ENCODE measurements at places on chromosomes 4 and X.
A peak's percentile ranks its signal among the peaks of the same experiment; 100 is the strongest.

- DNase-seq: no peak
Measured at GRCh38 chr4:52298444-52298843, 247.3 kb downstream of the SPATA18 start.

GRCh38 chr4:173747537-173748257, 217.7 kb upstream of the HAND2 start:
- no peak for DNase-seq

GRCh38 chr4:147965056-147965455, 233.2 kb downstream of the ARHGAP10 start:
- DNase-seq: no peak

DNA sequence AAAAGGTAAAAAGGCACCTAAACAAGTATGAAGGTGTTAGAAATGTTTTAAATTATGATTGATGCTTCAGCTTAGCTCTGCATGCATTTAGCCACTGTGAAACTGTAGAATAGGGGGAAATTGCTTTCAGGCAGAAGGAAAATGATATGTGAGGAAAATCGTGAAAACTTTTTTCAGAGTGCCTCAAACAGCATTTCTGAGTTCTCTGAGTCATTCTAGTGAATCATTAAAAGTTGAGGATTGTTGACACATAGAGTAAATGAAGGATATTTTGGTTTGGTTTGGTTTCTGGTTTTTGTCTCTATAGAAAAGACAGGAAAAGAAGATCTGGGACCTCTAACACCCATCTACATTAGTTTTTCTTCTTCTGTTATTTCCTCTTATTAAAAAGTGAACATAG, 332.5 kb upstream of the TRAM1L1 start:
- no peak for DNase-seq

DNA sequence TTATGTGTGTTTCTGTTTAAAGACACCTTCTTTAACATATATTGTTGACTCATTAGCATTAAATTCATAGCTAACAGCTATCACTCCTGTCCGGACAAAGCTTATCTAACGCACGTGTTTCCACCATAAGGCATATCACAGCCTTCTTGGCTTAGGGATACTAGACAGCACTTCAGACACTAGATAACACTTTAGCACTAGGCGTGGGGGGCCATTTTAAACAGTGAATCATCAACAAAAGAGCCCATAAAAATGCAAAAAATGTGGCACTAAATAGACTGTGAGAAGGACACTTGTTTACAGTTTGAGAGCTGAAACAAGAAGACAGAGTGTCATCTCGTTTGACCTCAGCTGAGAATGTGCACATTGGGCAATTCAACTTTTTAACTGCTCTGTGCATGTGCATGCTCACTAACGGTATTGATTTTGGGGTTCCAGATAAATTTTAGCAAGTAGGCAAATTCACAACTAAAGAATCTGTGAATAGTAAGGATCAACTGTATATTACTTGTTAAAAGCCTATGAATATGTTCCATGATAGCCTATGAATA, 58.9 kb upstream of the RAI2 start:
- no peak for DNase-seq

- no peak for DNase-seq
Measured at GRCh38 chr4:77777135-77777807, 41.9 kb downstream of the CNOT6L start.

- no peak for DNase-seq
Measured at GRCh38 chr4:1991596-1992434, 17.0 kb downstream of the NELFA start.

- DNase-seq: no peak
Measured at GRCh38 chrX:93422693-93423092, 250.7 kb downstream of the NAP1L3 start.

- DNase-seq: no peak
Measured at GRCh38 chrX:138031715-138032114, 465.8 kb downstream of the ZIC3 start.

DNA sequence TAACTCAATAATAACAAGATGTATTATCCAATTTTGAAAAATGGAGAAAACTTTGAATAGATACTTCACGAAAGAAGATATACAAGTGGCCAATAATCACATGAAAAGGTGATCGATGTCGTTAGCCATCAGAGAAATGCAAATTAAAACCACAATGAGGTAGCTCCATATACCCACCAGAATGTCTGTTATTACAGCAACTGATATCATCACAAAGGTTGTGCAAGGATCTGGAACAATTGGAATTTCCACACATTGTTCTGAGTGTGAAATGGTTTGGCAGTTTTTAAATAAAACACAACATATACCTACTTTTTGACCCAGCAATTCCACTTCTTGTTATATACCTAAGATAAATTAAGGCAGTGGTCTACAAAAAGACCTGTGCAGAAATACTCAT, 71.7 kb downstream of the IRS4 start:
- DNase-seq: no peak

DNA sequence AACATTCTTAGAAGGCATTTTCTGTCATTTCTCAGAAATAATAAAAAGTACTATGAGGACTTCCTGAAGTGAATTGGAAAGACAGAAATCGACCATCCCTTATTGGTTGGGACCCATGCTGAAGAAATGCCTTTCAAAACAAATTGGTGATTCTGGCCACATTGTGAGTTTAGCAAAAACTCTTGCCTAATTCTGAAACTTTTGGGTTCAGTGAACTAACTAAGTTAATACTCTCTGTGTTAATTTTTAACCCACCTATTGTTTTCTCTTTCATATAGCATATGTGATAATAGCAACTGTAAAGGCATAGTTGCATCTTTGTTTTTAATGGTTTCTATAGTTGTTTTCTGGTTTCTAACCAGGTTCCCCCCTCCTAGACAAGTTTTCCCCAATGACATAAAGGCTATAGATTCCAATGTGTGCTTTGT, 129.3 kb upstream of the FAT1 start:
- DNase-seq: no peak

- DNase-seq: no peak
Measured at GRCh38 chrX:155071694-155072280, 479 bp downstream of the BRCC3 start.

- DNase-seq: no peak
Measured at GRCh38 chrX:69107231-69107739, 58.0 kb downstream of the PJA1 start.

DNA sequence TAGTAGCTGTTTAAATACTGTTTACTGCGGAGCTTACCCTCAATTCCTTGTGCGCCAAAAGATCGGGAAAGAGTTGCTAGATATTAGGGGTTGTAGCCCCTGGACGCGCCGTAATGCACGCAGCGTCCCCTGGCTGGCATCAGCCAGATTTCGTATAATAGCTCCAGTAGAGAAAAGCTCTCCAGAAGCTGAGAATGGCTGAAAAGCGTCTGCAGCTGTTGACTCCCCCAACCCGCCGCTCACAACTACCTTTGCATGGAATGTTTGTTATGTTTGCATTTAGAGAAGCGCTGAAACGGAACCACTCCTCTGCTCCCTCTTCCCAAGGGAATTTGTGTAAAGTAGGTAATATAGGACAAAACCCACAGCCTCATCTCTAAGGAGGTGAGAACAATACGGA, 3.7 kb downstream of the DOCK11 start:
- DNase-seq: no peak

- no peak for DNase-seq
Measured at GRCh38 chr4:188707036-188707435, 567.8 kb downstream of the TRIML1 start.

DNA sequence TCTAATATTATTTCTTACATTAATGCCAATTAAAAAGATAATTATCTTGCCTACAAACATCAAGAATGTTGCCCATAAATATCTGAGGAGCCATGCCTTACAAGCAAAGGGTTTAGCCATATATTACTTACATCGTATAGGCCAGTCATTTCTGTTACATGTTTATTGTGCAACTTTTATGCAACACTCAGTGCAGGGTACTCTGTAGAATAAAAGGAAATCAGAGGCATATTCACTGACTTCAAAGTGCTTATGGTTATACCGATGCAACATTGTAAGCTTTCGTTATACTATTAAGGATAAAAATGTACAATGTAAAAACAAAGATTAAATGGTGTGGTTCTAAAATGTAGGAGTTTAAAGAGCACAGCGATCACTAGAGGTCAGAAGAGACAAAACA, 315.9 kb downstream of the PCDH10 start:
- no peak for DNase-seq

GRCh38 chr4:102174719-102175189, 170.5 kb downstream of the SLC39A8 start:
- no peak for DNase-seq

GRCh38 chr4:1866189-1866661, 5.0 kb upstream of the NSD2 start:
- DNase-seq: no peak

GRCh38 chrX:77434962-77435361, 12.2 kb upstream of the FGF16 start:
- DNase-seq: no peak

- no peak for DNase-seq
Measured at GRCh38 chrX:19735244-19735643, 152.2 kb downstream of the SH3KBP1 start.

GRCh38 chr4:116639070-116639577, 446.3 kb downstream of the TRAM1L1 start:
- no peak for DNase-seq

DNA sequence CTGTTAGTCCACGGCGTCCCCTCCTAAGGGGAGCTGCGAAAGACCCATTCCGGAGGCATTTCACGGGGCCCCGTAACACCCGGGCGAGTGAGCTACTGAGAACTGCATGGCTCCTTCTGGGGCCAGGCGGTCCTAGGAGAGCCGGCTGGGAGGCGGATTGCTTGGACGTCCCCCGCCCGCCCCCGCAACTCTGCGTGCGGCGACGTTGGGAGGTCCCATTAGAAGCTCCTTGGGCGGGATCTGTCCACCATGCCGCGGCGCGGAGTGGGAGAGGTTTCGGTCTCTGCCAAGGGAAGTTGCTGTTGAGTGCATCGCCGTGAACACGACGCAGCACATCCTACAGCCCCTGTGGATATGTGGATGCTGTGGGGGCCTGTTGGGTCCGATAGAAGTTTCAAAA, 85.4 kb upstream of the IGFBP7 start:
- DNase-seq: no peak

DNA sequence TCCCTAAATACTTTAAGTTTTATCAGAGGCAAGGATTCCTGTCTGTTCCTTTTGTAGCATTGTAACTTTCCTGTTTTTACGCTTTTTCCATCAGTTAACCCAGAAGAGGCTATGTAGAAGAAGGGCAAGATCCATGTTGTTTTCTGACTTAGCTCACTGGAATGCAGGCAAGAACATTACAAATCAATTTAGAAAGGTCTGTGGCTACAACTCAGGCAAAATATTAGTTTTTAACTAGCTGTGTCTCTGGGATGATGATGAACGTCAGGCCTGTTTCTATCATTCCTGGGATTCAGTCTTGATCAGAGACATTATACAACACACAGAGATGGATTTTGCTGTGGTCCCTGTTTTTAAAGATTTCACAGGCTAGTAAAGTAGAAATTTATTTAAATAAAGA, 813.0 kb upstream of the POU3F4 start:
- no peak for DNase-seq

GRCh38 chrX:134864431-134864830, 126.4 kb upstream of the SMIM10 start:
- DNase-seq: no peak

GRCh38 chr4:2361366-2362265, 56.8 kb downstream of the ZFYVE28 start:
- DNase-seq: no peak

GRCh38 chr4:11514779-11515419, 86.2 kb upstream of the HS3ST1 start:
- DNase-seq: no peak

GRCh38 chr4:20422398-20422797, 170.7 kb downstream of the SLIT2 start:
- DNase-seq: peak; percentile 1

- no peak for DNase-seq
Measured at GRCh38 chr4:158786121-158786601, 17.3 kb downstream of the FNIP2 start.

- DNase-seq: no peak
Measured at GRCh38 chrX:134753718-134754008, 95.4 kb upstream of the PLAC1 start.

DNA sequence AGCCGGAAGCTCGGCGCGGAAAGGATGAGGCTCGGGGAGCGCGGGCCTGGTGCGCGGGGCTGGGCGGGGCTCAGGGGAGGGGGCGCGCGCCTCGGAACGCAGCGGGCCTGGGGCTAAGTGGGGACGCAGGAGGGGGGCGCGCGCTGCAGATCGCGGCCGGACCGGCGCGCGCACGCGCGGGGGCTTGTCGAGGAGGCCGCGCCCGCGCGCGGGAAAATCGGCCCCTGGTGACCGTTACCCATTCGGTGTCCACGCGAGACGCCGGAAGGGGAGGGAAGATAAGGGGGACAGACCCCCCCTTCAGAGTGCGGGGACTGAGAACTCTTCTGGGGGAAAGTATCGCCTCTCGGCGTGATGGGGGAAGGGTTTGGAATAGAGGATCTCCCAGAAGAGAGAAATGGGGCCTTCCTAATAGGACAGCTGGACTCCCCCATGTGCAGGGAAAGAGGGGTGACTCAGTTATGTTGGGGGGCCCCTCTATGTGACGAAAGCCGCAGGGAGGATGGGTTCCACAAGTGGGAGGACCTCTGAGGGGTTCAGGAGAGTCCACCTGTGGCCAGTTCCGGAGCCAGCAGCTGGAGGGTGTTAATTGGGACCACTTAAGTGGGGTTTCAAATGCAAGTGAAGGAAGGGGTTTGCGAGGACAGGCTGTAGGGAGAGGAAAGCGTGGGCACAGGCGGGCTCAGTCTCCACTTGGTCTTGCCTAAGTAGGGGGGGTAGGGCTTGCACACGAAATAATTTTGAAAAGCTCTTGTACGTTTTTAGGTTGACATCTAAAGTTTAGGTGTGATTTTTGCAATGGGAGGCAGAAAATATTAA, 584 bp downstream of the SUV39H1 start:
- no peak for DNase-seq

- no peak for DNase-seq
Measured at GRCh38 chr4:120299631-120300030, 233.0 kb upstream of the MAD2L1 start.

DNA sequence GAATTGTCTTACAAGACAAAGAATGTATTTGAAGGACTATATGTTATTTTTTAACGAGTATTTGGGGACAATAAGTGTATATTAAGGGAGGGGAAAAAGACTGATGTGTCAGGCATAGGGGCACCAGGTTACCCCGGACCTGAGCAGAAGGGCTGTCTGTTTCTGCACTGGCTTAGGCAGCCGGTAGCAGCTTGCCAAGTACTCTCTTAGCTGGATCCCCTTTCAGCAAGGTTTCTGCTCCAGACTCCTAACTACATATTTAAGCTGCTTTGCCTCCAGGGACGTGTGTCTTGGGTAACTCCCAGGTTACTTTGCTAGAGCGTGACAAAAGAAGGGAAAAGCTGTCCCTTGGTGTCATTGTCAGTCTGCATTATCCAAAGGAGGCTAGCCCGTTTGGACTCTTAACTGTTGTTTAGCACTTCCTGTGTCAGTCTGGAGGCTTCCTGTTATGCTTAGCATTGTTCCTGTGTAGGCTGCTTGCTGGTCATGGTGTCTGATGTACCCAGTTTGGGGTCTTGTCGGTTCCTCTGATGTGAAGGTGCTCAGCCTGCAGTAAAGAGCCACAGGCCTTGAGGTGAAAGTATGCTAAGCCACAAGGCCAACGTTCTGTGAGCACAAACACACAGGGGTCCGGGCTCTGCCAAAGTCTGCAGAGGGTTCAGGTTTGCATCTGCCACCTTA, 11.6 kb downstream of the CXCR3 start:
- no peak for DNase-seq

All from stimulated activated CD4-positive, alpha-beta T cell treated with anti-CD3 and anti-CD28 coated beads, Interleukin-4, amount 100 ng/mL, for 4 hours (primary cell).